Sciatic nerve (tissue), 2 donors: ENCODE measurements at places on chromosomes 13 and 19. TPM values are rescaled to one million over a fixed set of nuclear protein-coding genes. Genes with fewer than 3 reads are reported as not detected.

GRCh38 chr13:110387451-110388107 lies 80.5 kb downstream of the COL4A2 start:
- DNase-seq = no peak

DNA sequence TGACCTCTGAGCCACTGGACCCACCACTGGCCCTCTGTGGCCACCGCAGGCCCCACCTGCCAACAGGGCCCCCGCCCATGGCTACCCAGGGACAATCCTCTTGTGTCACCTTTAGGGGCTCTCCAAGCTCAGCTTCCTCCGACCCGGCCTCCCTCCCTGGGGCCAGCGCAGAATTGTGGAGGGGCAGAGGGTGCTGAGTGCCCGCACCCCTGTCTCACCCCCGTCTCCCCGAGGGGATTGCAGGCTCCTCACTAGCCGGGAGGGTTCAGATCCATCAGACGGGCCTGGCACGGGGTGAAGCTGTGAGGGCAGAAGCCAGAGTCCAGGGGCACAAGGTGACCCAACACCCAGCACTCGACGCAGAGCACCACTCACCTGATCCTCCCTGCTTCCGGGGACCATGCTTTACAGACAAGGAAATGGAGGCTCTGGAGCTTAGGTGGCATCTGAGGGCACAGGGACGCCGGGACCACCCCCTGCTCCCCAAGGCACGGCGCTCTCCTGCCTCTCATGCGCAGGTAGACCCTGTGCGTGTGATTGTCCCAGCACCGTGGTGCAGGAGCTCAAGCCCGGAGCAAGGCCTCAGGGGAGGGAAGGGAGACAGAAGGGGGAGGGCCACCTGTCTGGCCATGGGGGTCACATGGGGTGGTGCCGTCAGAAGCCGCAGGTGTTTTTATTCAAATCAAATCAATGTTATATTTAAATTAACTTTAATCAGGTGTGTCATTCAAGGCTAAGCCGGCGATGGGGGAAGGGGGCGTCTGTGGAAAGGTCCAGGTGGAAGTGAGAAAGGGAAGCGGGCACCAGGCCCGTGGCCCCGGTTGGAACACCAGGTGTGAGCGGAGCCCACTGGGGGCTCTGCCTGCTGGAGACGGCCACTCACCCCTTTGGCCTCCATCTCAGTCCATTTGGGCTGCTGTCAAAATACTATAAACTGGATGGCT lies 21.6 kb upstream of the SPACA7 start:
- DNase-seq = no peak

DNA sequence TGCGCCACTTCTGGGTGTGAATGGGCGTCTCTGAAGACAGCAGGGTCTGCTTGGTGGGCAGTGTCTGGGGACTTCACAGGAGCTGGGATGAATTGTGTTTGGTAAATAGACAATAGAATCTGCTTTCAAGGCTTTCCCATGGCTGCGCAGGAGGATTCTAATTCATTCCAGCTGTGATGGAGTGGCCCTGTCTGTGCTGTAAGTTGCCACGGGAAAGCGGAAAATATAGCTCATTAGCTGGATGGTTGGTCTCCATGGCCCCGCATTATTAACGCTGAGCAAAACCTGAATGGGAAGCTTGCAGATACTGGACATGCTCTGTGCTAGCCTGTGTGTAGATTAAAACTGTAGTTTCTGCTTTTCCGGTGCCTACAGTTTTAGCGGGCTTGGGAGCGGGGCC lies 15.6 kb upstream of the C1QTNF9 start:
- no peak for DNase-seq

DNA sequence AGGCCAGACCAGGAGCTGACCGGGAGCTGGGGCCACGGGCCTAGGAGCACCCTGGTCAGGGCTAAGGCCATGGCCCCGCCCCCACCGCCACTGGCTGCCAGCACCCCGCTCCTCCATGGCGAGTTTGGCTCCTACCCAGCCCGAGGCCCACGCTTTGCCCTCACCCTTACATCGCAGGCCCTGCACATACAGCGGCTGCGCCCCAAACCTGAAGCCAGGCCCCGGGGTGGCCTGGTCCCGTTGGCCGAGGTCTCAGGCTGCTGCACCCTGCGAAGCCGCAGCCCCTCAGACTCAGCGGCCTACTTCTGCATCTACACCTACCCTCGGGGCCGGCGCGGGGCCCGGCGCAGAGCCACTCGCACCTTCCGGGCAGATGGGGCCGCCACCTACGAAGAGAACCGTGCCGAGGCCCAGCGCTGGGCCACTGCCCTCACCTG lies 6.6 kb downstream of the SPHK2 start:
- DNase-seq = no peak

GRCh38 chr19:18468517-18468916 lies 30.6 kb upstream of the ISYNA1 start:
- no peak for DNase-seq

DNA sequence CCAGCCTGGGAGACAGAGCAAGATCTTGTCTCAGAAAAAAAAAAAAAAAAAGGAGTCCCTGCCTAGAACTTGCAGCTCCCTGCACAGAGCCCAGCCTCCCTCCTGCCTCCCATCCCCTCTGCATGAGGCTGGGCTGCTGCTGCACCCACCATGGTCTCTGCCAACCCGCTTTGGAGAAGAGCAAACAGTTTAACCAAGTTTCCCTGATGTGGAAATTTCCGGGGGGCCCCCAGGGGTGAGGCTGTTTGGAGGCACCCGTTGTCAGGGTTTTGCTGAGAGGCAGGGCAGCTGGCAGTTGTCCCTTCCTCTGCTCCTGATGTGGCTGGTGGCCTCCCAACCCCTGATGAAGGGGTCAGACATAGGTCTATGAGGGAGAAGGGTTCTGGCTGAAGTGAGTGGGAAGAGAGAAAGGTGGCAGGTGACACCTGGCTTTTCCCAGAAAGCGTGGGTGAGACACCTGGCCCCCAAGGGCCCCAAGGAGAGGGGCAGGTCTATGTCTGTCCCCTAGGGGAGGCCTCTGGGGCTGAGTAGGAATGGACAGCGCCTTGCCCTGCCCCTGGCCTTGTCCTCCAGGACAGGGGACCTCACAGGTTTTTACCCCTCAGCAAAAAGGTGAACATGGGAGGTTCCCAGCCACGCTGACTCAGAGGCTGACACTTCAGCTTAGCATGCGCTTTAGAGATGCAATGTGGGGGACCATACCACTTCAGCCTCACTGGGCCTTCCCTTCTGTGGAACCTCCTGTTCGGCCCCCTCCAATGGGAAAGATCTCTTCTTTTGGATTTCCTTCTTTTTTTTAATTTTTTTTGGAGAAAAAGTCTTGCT lies 5.5 kb downstream of the LRP3 start:
- DNase-seq = no peak

DNA sequence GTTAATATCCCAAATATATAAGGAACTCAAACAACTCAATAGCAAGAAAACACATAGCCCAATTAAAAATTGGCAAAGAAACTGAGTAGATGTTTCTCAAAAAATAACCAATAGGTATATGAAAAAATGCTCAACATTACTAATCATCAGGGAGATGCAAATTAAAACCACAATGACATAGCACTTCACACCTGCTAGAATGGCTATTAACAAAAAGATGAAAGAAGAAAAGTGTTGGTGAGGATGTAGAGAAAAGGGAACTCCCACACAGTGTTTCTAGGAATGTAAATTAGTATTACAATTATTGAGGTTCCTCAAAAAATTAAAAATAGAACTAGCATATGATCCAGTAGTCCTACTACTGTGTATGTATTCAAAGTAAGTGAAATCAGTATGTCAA lies 1212.8 kb downstream of the DIAPH3 start:
- no peak for DNase-seq

DNA sequence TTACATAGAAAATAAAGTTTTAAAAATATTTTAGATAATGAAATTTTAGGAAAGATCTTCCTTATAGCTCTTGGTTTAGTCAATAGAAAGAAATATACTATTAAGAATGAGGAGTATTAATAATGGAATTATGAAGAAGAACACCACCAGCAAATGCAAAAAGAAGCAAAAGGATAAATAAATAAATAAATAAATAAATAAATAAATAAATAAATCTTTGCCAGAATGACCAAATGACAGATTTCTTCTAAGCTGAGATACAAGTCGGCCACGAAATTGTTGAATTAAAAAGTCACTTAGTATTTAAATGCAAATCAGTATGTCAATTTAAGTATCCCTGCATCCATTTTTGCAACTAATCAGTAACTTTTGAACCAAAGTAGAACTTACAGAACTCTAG lies 95.9 kb downstream of the DACH1 start:
- no peak for DNase-seq

- DNase-seq = peak; percentile 86
These were observed 394.3 kb downstream of the FOXO1 start for GRCh38 chr13:40271931-40272775.

Gene CNMD
- 0.27 TPM for total RNA-seq
